ENCODE measurements at places on chromosomes 1 and 21.

DNA sequence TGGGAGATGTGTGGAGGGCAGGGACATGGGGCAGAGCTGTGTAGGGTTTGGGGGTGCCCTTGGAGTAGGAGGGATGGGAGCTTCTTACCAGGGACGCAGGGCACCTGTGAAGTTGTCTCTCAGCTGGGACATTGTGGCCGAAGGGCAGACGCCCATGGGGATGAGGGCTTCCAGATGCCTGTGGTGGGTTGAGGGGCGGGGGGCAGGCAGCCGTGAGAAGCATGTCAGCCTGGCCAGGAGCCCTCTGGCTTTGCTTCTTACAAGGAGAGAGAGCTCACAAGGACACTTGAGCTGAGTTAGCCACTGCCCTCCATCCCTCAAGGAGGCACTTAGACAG, 8.5 kb downstream of the A3GALT2 start:
- no peak overlapping the region for H3K4me3 ChIP-seq
- no peaks in the 10 kb centered on the region for H3K27me3 ChIP-seq
- H3K36me3 ChIP-seq = no peaks in the 10 kb centered on the region
- no peak for DNase-seq
- no peak overlapping the region for H3K27ac ChIP-seq
- no peaks in the 10 kb centered on the region for H3K4me1 ChIP-seq

- no peak overlapping the region for H3K4me3 ChIP-seq
- DNase-seq = no peak
- no peak overlapping the region for H3K27ac ChIP-seq
- H3K4me1 ChIP-seq = no peaks in the 10 kb centered on the region
- H3K36me3 ChIP-seq = no peaks in the 10 kb centered on the region
Measured at GRCh38 chr1:206911064-206911663, 10.6 kb downstream of the FCMR start.

DNA sequence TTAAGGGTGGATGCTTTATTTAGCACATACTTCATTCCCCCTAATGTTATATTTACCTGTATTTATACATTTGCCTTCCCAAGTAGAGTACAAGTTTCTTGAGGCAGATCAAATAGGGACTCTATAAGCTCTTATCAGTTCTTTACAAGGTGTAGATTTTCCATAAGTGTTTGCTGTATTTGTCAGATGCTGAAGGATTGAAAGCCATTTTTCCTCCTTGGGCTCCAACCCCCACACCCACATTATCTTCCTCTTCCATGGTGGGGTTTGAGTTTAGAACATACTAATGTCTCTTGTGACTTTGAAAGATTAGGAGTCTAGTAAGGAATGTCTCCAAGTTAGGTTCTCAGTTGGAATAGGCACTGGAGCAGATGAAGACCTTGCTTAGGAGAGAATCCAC, 2.4 kb upstream of the CHI3L2 start:
- H3K4me3 ChIP-seq = no peak overlapping the region
- no peaks in the 10 kb centered on the region for H3K36me3 ChIP-seq
- H3K27me3 ChIP-seq = no peaks in the 10 kb centered on the region
- H3K27ac ChIP-seq = no peak overlapping the region
- peaks cover 22% of the 10 kb centered on the region for H3K4me1 ChIP-seq

DNA sequence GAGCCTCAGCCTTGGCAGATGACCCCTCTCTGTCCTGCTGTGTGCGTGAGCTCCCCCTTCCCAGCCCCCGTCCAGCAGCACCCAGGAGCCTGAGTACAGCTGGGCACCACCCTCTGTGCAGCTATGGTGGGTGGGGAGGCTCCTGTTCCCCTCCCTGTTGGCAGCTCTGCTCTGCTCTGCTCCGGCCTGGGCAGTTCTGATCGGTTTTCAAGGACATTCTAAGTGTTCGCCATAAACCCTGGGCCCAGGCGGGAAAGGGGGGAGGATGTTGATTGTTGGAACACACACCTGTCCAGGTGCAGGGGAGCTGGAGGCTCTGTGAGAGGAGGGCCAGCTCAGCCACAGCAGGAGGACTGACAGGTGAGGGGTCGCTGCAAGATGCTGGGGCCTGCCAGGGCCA, at the start of gene CLCNKB:
TSS of gene CLCNKB (plus strand) at position 262 of the 400 bp plus-strand sequence. CDS start 711 bp downstream, outside the sequence.
- H3K27ac ChIP-seq = no peak within 1 kb of the TSS
- H3K27me3 ChIP-seq = peaks cover 37% of the 10 kb centered on the region

- H3K27me3 ChIP-seq = no peaks in the 10 kb centered on the region
- H3K36me3 ChIP-seq = no peaks in the 10 kb centered on the region
- H3K27ac ChIP-seq = no peak overlapping the region
- no peaks in the 10 kb centered on the region for H3K4me1 ChIP-seq
Measured at GRCh38 chr1:216785737-216786136, 62.5 kb upstream of the ESRRG start.

DNA sequence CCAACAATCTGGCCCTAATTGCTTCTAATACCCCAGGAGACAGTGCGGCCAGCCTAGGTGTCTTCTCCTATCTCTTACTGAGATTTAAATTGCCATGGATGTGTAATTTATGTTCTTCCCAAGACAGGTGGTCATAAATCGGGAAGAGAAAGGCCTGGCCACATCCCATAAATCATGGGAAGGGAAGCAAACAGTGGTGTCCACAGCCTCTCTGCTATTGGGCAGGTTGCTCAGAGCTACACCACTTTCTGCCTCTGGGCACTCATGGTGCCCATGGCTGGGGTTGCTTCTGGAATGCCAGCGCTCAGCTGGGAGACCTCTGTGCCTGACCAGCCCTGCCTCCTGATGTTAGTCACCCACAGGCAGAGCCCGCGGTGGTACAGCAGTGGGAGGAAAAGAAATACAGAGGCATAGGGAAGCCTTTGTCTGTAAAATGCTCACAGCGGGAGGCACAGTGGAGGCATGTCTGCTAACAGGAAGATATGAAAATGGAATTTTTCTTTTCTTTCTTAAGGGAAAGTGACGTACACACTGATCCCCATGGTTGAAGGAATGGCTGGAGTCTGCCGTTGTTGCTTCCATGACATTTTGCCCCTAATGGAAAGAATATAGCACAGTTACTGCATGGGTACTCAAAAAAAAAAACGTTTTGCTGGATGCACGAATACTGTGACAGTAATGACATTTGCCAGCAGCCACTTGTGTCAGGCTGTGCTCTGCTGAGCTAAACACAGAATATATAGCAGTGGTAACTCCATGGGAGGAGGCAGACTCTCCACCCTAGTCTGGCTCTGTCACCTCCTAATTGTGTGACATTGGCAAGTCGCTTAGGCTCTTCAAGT, 21.9 kb downstream of the MTARC1 start:
- H3K4me3 ChIP-seq = no peak overlapping the region
- H3K36me3 ChIP-seq = no peaks in the 10 kb centered on the region
- H3K4me1 ChIP-seq = peaks cover 7% of the 10 kb centered on the region
- DNase-seq = peak; percentile 58
- no peak overlapping the region for H3K27ac ChIP-seq
- no peaks in the 10 kb centered on the region for H3K27me3 ChIP-seq

DNA sequence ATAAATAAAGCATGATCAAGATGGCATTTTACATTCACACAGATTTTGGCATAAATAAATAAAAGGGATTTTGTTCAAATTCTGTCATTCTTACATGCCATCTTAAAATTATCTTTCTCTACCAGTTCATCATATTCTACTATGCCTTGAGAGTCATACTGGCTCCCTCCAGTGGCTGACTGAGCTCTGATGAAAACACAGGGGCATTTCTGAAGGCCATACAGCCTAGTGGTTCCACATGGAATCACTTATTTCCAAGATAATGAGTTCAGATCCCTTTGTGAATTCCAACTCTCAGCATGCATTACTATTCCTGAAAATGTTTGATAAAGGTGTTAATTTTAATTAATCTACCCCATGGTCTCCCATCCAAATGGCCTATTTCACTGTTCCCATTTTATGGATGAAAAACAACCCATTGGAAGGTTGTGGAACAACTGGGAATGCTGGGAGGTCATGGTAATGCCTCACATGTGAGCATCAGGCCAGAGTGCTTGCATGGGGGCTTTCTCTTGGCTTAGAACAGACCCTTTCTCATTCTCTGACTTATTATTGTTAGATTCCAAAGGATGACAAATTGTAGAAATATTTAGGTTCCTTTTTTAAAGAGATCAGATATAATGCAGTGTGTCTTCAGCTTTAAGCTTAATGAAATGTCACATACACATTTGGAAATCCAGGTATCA, 622.4 kb upstream of the PKN2 start:
- DNase-seq = peak; percentile 46
- H3K4me1 ChIP-seq = no peaks in the 10 kb centered on the region
- no peaks in the 10 kb centered on the region for H3K36me3 ChIP-seq

DNA sequence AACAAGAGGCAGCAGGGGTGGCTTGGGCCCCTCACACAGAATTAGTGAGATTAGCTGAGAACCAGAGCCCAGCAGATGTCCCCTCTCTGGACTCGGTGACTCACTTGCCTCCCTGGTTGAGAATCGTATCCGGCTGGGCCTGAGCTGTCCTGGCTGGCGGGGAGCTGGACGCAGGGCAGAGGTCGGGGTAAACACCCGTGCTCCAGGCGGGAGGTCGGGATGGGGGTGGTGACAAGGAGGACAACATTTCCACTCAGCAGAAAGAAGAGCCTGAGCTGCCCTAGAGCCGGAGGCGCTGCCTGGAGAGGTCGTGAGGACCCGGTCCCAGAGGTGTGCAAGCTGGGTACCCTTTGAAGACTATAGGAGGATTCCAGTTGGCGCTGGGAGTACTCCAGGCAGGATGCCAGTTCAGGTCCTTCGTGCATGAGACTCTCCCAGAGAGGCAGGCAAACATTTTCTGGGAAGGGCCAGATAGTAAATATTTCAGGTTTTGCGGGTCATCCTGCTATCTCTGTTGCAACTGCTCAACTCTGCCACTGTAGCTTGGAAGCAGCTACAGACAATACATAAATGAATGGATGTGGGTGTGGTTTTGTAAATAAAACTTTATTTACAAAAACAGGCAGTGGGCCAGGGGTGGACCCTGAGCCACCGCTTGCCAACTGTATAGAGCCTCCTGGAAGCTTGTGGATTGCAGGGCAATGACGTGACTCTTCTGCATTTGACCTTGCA, 116.8 kb upstream of the WNT4 start:
- peaks cover 20% of the 10 kb centered on the region for H3K4me1 ChIP-seq
- DNase-seq = peak; percentile 57
- no peak overlapping the region for H3K27ac ChIP-seq

DNA sequence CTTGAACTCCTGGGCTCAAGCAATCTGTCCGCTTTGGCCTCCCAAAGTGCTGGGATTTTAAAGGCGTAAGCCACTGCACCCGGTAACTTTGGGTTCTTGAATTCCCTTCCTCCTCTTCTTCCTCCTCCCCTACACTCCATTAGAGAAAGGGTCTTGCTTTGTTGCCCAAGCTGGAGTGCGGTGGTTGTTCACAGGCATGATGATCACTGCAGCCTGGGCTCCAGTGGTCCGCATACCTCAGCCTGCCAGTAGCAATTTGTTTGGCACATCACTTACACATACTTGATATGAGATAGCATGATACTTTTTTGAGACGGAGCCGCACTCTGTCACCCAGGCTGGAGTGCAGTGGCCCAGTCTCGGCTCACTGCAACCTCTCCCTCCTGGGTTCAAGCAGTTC, 2.2 kb downstream of the DEGS1 start:
- H3K27ac ChIP-seq = no peak overlapping the region
- H3K4me1 ChIP-seq = no peaks in the 10 kb centered on the region
- H3K4me3 ChIP-seq = no peak overlapping the region
- no peak for DNase-seq
- no peaks in the 10 kb centered on the region for H3K27me3 ChIP-seq

DNA sequence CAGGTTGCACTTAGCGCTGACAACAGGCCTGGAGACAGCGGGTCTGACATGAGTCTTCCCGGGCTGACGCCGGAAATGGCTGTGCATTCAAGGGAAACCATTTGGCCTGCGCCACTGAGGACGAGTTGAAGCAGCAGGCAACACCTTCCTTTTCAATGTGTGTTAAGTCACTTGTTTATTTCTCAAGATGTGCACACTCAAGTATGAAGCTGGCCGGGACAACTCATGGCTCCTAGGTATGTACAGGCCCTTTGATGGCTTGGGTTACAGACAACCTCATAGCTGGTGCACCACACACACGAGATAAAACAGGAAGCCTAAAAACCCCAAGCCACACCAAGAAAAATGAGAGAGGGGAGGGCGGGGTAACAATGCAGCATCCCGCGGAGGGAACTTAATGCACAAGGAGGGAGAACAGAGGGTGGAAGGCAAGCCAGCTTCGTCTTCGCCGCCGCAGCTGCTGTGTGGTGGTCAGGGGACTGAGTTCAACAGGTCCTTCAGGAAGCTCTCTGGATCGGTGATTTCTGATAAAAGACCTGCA, 118.0 kb upstream of the IFFO2 start:
- H3K36me3 ChIP-seq = peaks cover 58% of the 10 kb centered on the region
- H3K27ac ChIP-seq = no peak overlapping the region
- DNase-seq = no peak
- H3K4me1 ChIP-seq = no peaks in the 10 kb centered on the region
- H3K27me3 ChIP-seq = no peaks in the 10 kb centered on the region

- peaks cover 45% of the 10 kb centered on the region for H3K4me1 ChIP-seq
- no peak overlapping the region for H3K27ac ChIP-seq
- H3K36me3 ChIP-seq = no peaks in the 10 kb centered on the region
- H3K27me3 ChIP-seq = no peaks in the 10 kb centered on the region
Measured at GRCh38 chr1:204314171-204314892, 45.4 kb downstream of the PLEKHA6 start.

DNA sequence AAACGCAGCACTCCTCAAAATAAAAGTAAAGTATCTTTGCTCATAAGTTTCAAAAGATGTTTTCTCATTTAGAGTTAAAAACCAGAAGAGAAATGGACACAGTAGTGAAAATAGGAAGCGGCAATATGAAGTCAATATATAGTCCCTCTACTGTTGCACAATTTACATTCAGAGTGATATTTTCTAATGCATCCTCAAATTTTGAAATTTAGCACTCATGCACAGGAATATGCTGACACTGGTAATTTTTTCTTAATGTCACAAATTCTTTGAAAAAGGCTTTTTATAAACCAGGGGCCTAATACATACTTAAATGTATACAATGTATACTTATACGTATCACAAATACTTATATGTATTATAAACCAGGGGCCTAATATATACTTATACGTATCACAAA, 19.5 kb downstream of the ST7L start:
- peaks cover 46% of the 10 kb centered on the region for H3K36me3 ChIP-seq
- no peak for DNase-seq
- H3K27me3 ChIP-seq = no peaks in the 10 kb centered on the region
- H3K4me3 ChIP-seq = no peak overlapping the region
- no peak overlapping the region for H3K27ac ChIP-seq
- H3K4me1 ChIP-seq = peaks cover 5% of the 10 kb centered on the region
